Tibial nerve (tissue), 4 donors: ENCODE measurements at places on chromosomes 5 and 9. TPM values are rescaled to one million over a fixed set of nuclear protein-coding genes. Genes with fewer than 3 reads are reported as not detected.

GRCh38 chr9:116715751-116716150 lies 28.6 kb downstream of the TRIM32 start:
- no peaks in the 10 kb centered on the region for H3K4me1 ChIP-seq
- H3K36me3 ChIP-seq, result no peaks in the 10 kb centered on the region
- no peaks in the 10 kb centered on the region for H3K27me3 ChIP-seq
- DNase-seq, result no peak
- H3K27ac ChIP-seq, result no peak overlapping the region
- no peak overlapping the region for H3K4me3 ChIP-seq

- H3K27me3 ChIP-seq, result no peaks in the 10 kb centered on the region
- no peak overlapping the region for H3K27ac ChIP-seq
- no peak overlapping the region for H3K4me3 ChIP-seq
- H3K36me3 ChIP-seq, result peaks cover 54% of the 10 kb centered on the region
- no peaks in the 10 kb centered on the region for H3K4me1 ChIP-seq
- DNase-seq, result no peak
Measured at GRCh38 chr5:10227379-10227778, 22.3 kb downstream of the ATPSCKMT start.

GRCh38 chr5:56812110-56812509 lies 3.2 kb upstream of the MAP3K1 start:
- peaks cover under 1% of the 10 kb centered on the region for H3K4me1 ChIP-seq
- DNase-seq, result no peak
- no peaks in the 10 kb centered on the region for H3K27me3 ChIP-seq
- H3K4me3 ChIP-seq, result no peak overlapping the region
- H3K36me3 ChIP-seq, result no peaks in the 10 kb centered on the region

The SOX30 gene
- not detected for total RNA-seq

DNA sequence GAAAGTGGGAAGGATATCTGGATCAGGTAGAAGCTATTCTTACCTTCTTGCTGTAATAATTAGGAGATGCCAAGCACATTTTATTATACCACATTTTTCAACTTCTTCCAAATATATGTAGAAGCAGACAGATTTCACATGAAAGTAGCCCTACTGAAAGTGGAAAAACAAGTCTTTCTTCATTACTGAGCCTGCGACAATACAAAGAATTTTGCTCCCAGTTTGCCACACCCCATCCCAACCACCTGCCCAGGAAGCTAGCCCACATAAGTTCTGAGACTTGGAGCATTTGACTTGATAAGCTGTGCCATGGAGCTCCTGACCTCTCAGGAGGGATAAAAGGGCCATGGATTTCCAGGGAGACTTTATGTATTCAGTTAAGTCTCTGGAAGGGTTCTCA lies 249.1 kb upstream of the ADCY2 start:
- H3K27me3 ChIP-seq, result no peaks in the 10 kb centered on the region
- no peak overlapping the region for H3K27ac ChIP-seq
- H3K4me3 ChIP-seq, result no peak overlapping the region
- H3K4me1 ChIP-seq, result no peaks in the 10 kb centered on the region

The PCDHB12 gene
- 12.6 TPM for total RNA-seq

- H3K4me1 ChIP-seq, result no peaks in the 10 kb centered on the region
- no peak for DNase-seq
- H3K36me3 ChIP-seq, result no peaks in the 10 kb centered on the region
- no peak overlapping the region for H3K4me3 ChIP-seq
- H3K27me3 ChIP-seq, result no peaks in the 10 kb centered on the region
Measured at GRCh38 chr9:93413530-93413929, 38.0 kb upstream of the FAM120A start.

The THG1L gene
- 4.9 TPM for total RNA-seq

The FGD3 gene
- total RNA-seq, result 7.3 TPM

The PCDHGA12 gene
- total RNA-seq, result 8.8 TPM

DNA sequence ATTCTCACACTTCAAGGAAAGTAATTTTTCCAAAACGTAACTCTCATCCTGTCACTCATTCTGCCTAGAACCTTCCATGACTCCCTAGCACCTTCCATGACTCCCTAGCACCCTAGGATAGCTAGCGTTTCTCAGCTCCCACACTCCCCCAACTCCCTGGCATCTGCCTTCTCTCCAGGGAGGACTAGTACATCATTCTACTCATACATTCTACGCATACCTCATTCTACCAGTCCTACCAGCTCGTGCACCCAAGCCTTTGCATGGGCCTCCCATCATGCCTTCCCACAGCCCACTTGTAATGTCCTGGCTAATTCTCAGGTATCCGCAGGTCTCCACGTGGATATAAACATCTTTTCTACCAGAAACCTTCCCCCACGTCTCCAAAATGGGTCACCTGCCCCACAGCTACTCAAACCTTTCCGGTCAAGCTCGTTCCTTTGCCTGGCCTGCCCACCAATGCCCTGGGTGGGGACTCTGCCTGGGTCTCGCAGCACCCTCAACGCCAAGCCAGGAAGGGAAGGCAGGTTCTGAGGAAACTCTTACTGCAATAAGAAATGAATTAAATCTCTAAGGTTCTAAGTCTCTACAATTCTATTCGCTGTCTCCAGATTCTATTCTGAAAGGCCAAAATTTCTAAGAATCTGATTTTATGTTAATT lies 930 bp downstream of the ANKS6 start:
- no peak for DNase-seq
- H3K36me3 ChIP-seq, result no peaks in the 10 kb centered on the region
- H3K27me3 ChIP-seq, result no peaks in the 10 kb centered on the region
- peak overlapping the region; percentile 77 for H3K27ac ChIP-seq
- peak overlapping the region; percentile 64 for H3K4me3 ChIP-seq
- H3K4me1 ChIP-seq, result peaks cover 7% of the 10 kb centered on the region

The ANGPTL2 gene
- 64.1 TPM for total RNA-seq

- no peaks in the 10 kb centered on the region for H3K27me3 ChIP-seq
- H3K4me1 ChIP-seq, result peaks cover 3% of the 10 kb centered on the region
- H3K4me3 ChIP-seq, result no peak overlapping the region
- H3K36me3 ChIP-seq, result no peaks in the 10 kb centered on the region
- no peak for DNase-seq
- no peak overlapping the region for H3K27ac ChIP-seq
Measured at GRCh38 chr5:179246227-179246626, 99.0 kb downstream of the ADAMTS2 start.

The WWC1 gene
- 1.1 TPM for total RNA-seq

DNA sequence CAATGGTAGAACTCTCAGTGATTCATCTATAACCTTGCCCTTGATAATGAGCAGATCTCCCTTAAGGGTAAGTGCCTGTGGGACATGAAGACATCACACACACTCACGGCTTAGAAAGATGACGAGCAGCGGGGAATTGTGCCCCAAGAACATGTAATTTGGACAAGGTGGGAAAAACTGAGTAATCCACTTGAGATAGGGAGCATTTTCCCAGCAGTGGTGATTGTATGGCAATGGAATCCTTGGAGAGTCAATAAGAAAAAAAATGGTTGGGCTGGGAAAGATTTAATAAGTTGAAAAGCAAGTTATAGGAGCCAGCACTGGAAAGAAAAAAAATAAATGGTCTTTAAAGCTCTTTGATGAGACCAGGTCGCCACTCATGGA lies 193.1 kb downstream of the GLIS3 start:
- no peak for DNase-seq
- H3K27ac ChIP-seq, result peak overlapping the region; percentile 43

GRCh38 chr5:57664700-57665099 lies 182.1 kb upstream of the ACTBL2 start:
- H3K27me3 ChIP-seq, result no peaks in the 10 kb centered on the region
- no peaks in the 10 kb centered on the region for H3K36me3 ChIP-seq
- H3K4me3 ChIP-seq, result no peak overlapping the region

DNA sequence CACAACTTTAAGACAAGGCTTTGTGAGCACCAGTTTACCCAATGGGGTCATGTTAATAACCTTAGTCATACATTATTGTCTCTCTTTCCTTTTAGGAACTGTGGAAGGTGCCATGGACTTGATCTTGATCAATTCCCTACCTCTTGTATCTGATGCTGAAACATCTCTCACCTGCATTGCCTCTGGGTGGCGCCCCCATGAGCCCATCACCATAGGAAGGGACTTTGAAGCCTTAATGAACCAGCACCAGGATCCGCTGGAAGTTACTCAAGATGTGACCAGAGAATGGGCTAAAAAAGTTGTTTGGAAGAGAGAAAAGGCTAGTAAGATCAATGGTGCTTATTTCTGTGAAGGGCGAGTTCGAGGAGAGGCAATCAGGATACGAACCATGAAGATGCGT lies 48.7 kb downstream of the TEK start:
- no peak for DNase-seq
- no peak overlapping the region for H3K27ac ChIP-seq
- H3K4me3 ChIP-seq, result no peak overlapping the region
- no peaks in the 10 kb centered on the region for H3K36me3 ChIP-seq

GRCh38 chr5:180631549-180632383 lies 17.6 kb downstream of the FLT4 start:
- no peak overlapping the region for H3K4me3 ChIP-seq
- H3K27me3 ChIP-seq, result no peaks in the 10 kb centered on the region
- no peaks in the 10 kb centered on the region for H3K4me1 ChIP-seq
- DNase-seq, result no peak
- H3K36me3 ChIP-seq, result no peaks in the 10 kb centered on the region

DNA sequence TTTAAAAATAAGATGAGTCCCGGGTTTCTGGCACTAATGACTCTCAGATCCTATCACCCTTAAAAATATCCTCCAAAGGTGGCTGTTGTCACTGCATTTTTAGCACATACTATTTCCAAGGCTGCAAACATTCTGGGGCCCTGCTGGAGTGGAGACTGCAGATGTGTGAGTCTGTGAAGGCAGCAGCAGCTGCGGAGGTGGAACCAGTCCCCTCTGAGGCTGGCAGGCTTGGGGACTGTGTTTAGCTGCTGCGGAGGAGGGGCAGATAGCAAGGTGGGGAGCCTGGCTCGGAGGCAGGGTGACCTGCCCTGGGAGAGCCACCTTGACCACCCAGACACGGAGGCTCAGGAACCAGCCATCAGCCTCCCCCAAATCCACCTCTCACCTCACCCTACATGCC lies 77.0 kb downstream of the C5orf15 start:
- H3K36me3 ChIP-seq, result no peaks in the 10 kb centered on the region
- no peaks in the 10 kb centered on the region for H3K27me3 ChIP-seq
- no peak overlapping the region for H3K27ac ChIP-seq

DNA sequence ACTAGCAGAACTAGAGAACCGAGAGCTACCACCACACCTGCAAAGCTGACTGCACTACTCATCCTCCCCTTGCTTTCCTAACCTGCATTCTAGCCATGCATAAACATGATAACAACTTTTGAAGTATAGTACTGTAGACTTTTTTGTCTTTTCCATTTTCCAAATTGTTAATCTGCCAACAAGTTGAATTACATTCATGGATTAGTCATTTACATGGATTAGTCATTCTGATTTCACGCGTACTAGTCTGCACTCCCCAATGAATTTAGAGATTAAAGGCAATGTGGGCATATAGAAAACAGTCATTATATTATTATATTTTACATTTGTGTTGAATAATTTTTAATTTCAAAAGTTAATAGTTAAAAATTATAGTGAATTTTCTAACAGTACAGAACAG lies 81.4 kb downstream of the EDIL3 start:
- DNase-seq, result no peak
- no peak overlapping the region for H3K4me3 ChIP-seq
- H3K36me3 ChIP-seq, result no peaks in the 10 kb centered on the region
- H3K27ac ChIP-seq, result no peak overlapping the region
- no peaks in the 10 kb centered on the region for H3K27me3 ChIP-seq

- DNase-seq, result no peak
- no peaks in the 10 kb centered on the region for H3K4me1 ChIP-seq
- no peak overlapping the region for H3K27ac ChIP-seq
- H3K4me3 ChIP-seq, result no peak overlapping the region
- peaks cover 8% of the 10 kb centered on the region for H3K36me3 ChIP-seq
Measured at GRCh38 chr5:128300181-128300580, 216.6 kb downstream of the SLC12A2 start.

The LRSAM1 gene
- total RNA-seq, result 31.8 TPM

The TRPM3 gene
- total RNA-seq, result 8.1 TPM

GRCh38 chr9:99173570-99174504 lies 47.9 kb downstream of the ALG2 start:
- no peak for DNase-seq
- no peaks in the 10 kb centered on the region for H3K4me1 ChIP-seq
- H3K36me3 ChIP-seq, result no peaks in the 10 kb centered on the region
- peaks cover 2% of the 10 kb centered on the region for H3K27me3 ChIP-seq
- H3K4me3 ChIP-seq, result no peak overlapping the region
- H3K27ac ChIP-seq, result no peak overlapping the region

DNA sequence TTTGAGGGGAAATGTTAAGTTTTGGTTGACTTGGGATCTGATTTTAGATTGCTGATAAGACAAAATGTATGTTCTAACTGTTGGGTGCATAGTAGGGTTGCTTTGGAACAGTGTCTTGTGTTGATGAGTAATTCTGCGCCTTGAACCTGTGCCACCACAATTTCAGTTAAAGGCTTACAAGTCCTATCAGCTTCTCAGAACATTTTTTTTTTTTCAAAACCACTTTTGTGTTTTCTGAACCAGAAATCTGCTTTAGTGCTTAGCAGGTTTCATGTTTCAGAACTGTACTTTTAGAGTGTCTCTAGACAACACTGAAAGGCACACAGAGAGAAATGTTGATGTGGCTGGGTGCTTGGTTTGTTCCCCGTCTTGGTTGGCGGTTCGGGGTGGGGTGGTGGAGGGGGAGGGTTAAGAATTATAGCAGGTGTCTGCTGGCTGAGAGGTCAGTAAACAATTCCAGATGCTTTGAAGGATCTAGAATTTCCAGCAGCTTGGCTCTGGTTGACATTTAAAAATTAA lies 84.6 kb downstream of the ANKRD55 start:
- no peak overlapping the region for H3K27ac ChIP-seq
- H3K4me3 ChIP-seq, result no peak overlapping the region
- DNase-seq, result no peak
- H3K36me3 ChIP-seq, result no peaks in the 10 kb centered on the region
- H3K4me1 ChIP-seq, result no peaks in the 10 kb centered on the region
- H3K27me3 ChIP-seq, result no peaks in the 10 kb centered on the region

DNA sequence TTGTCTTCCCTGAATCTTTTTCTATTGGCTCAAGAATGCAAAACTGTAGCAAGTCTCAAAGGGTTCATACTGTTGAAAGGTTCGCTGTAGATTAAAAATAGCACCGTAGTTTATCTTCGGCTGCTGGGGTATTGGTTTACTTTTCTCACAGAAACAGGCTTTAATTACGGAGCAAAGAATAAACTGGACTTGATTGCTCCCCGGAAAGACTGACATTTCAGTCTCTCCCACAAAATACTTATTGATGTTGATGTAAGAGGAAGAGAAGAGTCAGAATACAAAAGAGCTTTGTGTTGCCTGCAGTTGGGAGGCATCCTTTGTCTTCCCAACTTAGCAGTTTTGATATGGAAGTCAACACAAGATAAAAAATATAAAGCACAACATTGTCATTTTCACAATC lies 183.9 kb upstream of the DMAC1 start:
- H3K27ac ChIP-seq, result no peak overlapping the region
- DNase-seq, result no peak

The PCDHGB5 gene
- total RNA-seq, result 9.9 TPM
